ENCODE measurements at places on chromosomes 16 and 17. TPM values are rescaled to one million over a fixed set of nuclear protein-coding genes. Genes with fewer than 3 reads are reported as not detected.

Gene SRP68
- 83.0 TPM for total RNA-seq

Gene ARHGAP23
- total RNA-seq = 0.25 TPM

- no peak overlapping the region for H3K4me3 ChIP-seq
- peaks cover 6% of the 10 kb centered on the region for H3K4me1 ChIP-seq
- DNase-seq = no peak
- peaks cover 5% of the 10 kb centered on the region for H3K36me3 ChIP-seq
Observed at GRCh38 chr17:82560252-82560642, 40.7 kb downstream of the FOXK2 start.

Gene TBC1D3E
- not detected for total RNA-seq

Gene MYH8
- not detected for total RNA-seq

DNA sequence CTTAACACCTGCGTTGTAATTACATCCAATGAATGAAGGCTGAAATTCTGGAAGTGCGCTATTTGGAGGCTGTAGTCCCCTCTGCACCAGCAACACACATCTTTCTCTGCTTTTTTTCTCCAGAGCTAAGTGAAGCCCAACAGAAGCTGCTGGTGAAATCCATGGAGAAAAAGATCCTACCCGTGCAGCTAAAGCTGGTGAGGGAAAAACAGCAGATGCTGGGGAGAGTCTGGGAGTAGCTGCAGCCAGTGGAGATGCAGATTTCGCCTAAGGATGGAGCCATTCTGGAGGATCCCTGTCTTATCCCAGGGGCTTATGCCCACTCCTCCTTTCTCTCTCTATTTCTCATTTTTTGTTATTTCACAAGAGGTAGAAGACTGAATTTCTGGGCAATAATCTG is 4.8 kb upstream of the PSMD3 start:
- H3K27ac ChIP-seq = no peak overlapping the region
- H3K27me3 ChIP-seq = peaks cover 46% of the 10 kb centered on the region
- H3K4me3 ChIP-seq = no peak overlapping the region
- DNase-seq = no peak

Gene ITGA2B
- 0.83 TPM for total RNA-seq

Gene SPHK1
- 3.4 TPM for total RNA-seq

DNA sequence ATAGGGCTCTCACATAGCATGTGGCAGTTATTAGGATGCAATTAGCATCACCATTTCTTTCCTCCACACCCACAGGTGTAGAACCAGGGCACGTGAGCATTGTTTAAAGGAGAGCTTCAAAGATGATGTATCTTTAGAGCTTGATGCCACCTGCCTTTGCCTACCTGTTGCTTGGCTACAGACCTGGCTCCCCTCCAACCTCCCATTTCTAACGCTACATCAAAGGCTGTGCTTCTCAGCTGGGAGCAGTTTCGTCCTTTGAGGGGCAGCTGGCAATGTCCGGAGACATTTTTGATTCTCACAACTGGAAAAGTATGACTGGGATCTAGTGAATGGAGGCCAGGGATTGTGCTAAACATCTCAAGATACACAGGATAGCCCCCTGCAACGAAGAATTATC is 78.5 kb upstream of the CLEC3A start:
- peaks cover 2% of the 10 kb centered on the region for H3K27me3 ChIP-seq
- no peak overlapping the region for H3K4me3 ChIP-seq
- H3K27ac ChIP-seq = no peak overlapping the region

- no peaks in the 10 kb centered on the region for H3K36me3 ChIP-seq
- peaks cover 5% of the 10 kb centered on the region for H3K4me1 ChIP-seq
- H3K27me3 ChIP-seq = peaks cover 32% of the 10 kb centered on the region
- DNase-seq = no peak
- no peak overlapping the region for H3K4me3 ChIP-seq
- no peak overlapping the region for H3K27ac ChIP-seq
Observed at GRCh38 chr16:23301251-23302044, 654 bp upstream of the SCNN1B start.

DNA sequence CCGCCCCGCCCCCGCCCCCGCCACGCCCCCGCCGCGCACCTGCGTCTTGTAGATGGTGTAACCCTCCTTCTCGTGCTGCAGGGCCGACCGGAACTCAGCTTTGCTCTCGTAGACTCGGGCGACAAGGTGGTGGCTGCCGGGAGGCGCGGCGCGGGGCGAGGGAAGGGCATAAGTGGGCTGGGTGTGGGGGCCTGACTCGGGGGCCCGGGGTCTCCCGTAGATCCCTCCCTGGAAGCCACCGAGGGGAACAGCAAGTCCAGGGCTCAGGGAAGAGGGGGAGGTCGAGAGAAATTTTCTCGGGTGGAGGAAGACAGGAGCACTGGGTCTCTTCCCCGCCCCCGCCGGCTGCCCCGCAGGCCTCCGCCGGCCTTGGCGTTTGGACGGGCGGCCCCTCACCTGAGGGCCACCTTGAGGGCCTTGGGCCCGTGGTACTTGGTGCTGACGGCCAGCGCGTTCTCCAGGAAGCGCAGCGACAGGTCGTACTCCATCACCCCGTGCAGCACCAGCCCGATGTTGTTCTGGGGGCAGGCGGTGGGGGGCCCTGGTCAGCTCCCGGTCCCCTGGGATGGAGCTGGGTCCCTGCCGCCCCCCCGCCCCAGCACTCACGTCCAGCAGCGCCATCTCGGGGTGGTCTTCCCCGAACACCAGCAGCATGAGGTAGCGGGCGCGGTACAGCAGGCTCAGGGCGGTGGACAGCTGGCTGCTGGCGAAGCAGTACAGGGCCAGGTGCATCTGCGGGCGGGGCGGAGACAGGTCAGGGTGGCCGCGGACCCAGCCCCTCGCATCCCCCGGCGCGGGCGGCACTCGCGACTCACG is 19.4 kb downstream of the CLUH start:
- no peak overlapping the region for H3K27ac ChIP-seq
- H3K36me3 ChIP-seq = no peaks in the 10 kb centered on the region
- H3K4me1 ChIP-seq = no peaks in the 10 kb centered on the region
- H3K27me3 ChIP-seq = no peaks in the 10 kb centered on the region
- no peak overlapping the region for H3K4me3 ChIP-seq
- DNase-seq = no peak

- no peak overlapping the region for H3K4me3 ChIP-seq
- no peak overlapping the region for H3K27ac ChIP-seq
- H3K4me1 ChIP-seq = peaks cover 26% of the 10 kb centered on the region
- no peaks in the 10 kb centered on the region for H3K27me3 ChIP-seq
- DNase-seq = no peak
- H3K36me3 ChIP-seq = peaks cover 44% of the 10 kb centered on the region
Observed at GRCh38 chr17:21020622-21021021, 22.2 kb downstream of the USP22 start.

DNA sequence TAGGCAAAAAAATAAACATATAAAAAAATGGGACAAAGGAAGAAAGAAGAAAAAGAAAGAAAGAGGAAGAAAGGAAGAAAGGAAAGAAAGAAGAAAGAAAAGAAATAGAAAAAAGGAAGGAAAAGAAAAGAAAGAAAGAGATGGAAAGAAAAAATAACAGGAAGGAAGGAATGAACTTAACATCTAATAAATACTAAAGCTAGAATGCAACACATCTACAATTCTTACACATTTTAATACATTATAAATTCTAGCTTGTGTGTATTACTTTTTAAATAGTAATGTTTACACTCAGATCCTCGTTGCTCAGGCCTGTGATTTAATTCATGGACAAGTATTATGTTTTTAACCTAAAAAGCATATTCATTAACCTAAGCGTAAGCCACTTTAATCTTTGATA is 703.0 kb upstream of the KIF2B start:
- H3K36me3 ChIP-seq = no peaks in the 10 kb centered on the region
- H3K27me3 ChIP-seq = no peaks in the 10 kb centered on the region
- no peaks in the 10 kb centered on the region for H3K4me1 ChIP-seq
- no peak for DNase-seq

- no peak for DNase-seq
- peak overlapping the region; percentile 21 for H3K4me3 ChIP-seq
- peaks cover 6% of the 10 kb centered on the region for H3K36me3 ChIP-seq
- peaks cover 49% of the 10 kb centered on the region for H3K4me1 ChIP-seq
- H3K27me3 ChIP-seq = no peaks in the 10 kb centered on the region
Observed at GRCh38 chr16:67552476-67552875, 9.8 kb upstream of the CTCF start.

DNA sequence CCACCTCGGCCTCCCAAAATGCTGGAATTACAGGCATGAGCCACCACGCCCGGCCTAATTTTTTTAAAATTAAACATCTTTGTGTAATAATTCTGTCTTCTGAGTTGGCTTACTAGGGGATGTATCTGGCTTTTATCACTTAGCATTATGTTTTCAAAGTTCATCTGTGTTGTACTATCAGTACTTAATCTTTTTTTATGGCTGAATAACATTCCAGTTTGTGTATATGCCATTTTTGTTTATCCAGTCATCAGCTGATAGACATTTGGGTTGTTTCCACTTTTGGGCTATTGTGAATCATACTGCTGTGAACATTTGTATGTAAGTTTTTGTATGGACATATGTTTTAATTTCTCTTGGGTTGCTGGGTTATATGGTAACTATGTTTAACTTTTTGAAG is 69.0 kb downstream of the CHD9 start:
- no peak overlapping the region for H3K27ac ChIP-seq
- H3K27me3 ChIP-seq = peaks cover 1% of the 10 kb centered on the region
- no peaks in the 10 kb centered on the region for H3K4me1 ChIP-seq
- H3K36me3 ChIP-seq = peaks cover 6% of the 10 kb centered on the region

Gene CNP
- 83.0 TPM for total RNA-seq

Gene TMEM88
- 3.7 TPM for total RNA-seq

DNA sequence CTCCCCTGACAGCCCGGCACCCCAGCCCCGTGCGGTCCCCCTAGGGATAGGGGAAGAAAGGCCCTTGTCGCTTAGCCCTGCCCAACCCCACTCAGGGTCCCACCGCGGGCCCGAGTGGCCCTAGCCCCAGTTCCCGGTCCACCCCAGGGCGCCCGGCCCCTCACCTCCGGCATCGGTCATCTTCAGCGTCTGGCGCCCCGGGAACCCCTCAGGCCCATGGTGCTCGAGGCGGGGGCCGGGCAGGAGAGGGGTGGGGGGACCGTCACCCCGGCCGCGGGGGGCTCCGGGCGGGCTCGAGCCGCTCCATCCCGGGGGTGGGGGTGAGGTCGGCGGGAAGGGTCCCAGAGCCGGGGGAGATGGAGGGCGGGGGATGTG is 620 bp downstream of the SAMD14 start:
- peaks cover 32% of the 10 kb centered on the region for H3K27me3 ChIP-seq
- H3K36me3 ChIP-seq = peaks cover 1% of the 10 kb centered on the region
- H3K4me3 ChIP-seq = peak overlapping the region; percentile 80
- DNase-seq = no peak
- no peak overlapping the region for H3K27ac ChIP-seq

- no peak for DNase-seq
- H3K27me3 ChIP-seq = no peaks in the 10 kb centered on the region
- no peak overlapping the region for H3K4me3 ChIP-seq
- H3K27ac ChIP-seq = no peak overlapping the region
- H3K36me3 ChIP-seq = no peaks in the 10 kb centered on the region
Observed at GRCh38 chr16:85728879-85729278, 22.0 kb downstream of the C16orf74 start.

Gene OR3A3
- not detected for total RNA-seq

Gene VMO1
- total RNA-seq = not detected

DNA sequence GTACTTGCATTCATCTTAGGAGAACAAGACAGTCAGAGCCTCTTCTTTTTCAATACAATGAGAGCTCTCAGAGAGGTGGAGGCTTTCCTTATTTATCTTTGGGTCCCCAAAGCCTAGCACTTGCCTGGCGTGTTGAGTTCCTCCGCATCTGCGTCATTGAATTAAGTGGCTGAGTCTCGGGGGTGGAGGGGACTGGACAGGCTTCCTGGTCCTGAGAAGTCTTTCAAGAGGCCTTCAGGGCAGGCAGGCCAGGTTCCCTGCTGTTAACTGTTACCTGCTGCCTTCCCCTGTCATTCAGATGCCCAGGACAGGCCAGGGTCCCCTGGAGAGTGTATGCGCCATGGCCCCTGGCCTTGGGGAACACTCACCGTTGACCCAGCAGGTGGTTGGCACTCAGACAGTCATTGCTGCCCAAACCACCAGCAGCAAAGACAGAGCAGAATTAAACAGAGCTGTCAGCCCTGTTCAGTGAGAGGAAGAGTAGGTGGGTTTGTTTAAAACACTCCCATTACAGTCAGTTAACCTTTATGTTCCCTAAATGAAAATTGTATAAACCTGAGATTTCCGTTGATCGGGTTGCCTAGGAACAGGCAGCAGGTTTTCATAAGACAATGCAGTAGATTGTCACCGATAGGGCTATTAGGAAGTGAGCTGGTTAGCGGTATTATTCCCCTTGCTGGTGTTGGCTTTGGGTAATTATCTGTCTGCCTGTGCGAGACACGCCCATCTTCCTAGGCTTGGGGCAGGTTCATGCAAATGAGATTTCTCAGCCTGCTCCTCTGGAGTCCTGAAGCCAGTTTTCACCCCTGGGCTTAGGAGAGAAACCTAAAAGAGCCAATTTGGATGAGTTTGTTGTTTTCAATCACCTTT is 132.7 kb downstream of the CCDC182 start:
- H3K36me3 ChIP-seq = peaks cover 26% of the 10 kb centered on the region
- peaks cover 25% of the 10 kb centered on the region for H3K4me1 ChIP-seq
- H3K4me3 ChIP-seq = no peak overlapping the region

Gene C16orf92
- not detected for total RNA-seq

- peak overlapping the region; percentile 36 for H3K27ac ChIP-seq
- peaks cover 59% of the 10 kb centered on the region for H3K4me1 ChIP-seq
- H3K27me3 ChIP-seq = no peaks in the 10 kb centered on the region
- H3K36me3 ChIP-seq = peaks cover 46% of the 10 kb centered on the region
Observed at GRCh38 chr16:17351441-17352035, 119.2 kb downstream of the XYLT1 start.

DNA sequence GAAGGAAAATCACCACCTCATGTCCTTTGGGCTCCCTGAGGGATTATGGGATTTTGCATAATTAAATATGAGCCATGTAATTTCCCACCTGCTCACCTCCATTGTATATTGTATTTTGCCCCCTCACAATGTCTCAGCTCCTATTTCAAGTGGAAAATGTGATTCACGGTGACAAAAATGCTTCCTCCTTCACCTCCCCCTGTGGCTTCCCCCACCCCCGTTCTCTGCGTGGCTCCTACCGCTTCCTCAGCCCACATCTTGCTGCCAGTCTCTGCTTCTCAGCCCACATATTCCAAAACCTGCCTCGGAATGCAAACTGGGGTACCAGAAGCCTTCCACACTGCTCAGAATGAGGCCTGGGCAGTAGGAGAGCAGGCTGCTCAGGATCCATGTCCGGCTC is 394.5 kb upstream of the C16orf82 start:
- no peak overlapping the region for H3K27ac ChIP-seq
- H3K27me3 ChIP-seq = no peaks in the 10 kb centered on the region
- no peak overlapping the region for H3K4me3 ChIP-seq
- H3K4me1 ChIP-seq = peaks cover 5% of the 10 kb centered on the region

GRCh38 chr16:1194665-1195392 is 30.2 kb downstream of the TPSG1 start:
- H3K4me3 ChIP-seq = no peak overlapping the region
- H3K4me1 ChIP-seq = peaks cover 3% of the 10 kb centered on the region
- no peaks in the 10 kb centered on the region for H3K27me3 ChIP-seq
- H3K36me3 ChIP-seq = no peaks in the 10 kb centered on the region
- no peak overlapping the region for H3K27ac ChIP-seq
- peak; percentile 51 for DNase-seq

- H3K27me3 ChIP-seq = no peaks in the 10 kb centered on the region
- no peaks in the 10 kb centered on the region for H3K4me1 ChIP-seq
- DNase-seq = no peak
- H3K4me3 ChIP-seq = no peak overlapping the region
- no peaks in the 10 kb centered on the region for H3K36me3 ChIP-seq
Observed at GRCh38 chr17:12597895-12598294, 67.8 kb upstream of the MYOCD start.

All from activated naive CD8-positive, alpha-beta T cell treated with anti-CD3 and anti-CD28 coated beads, Interleukin-2, amount 10 ng/mL, durations not matched to agents 7 days and 5 days (primary cell).